ENCODE measurements at places on chromosomes 4 and X.

DNA sequence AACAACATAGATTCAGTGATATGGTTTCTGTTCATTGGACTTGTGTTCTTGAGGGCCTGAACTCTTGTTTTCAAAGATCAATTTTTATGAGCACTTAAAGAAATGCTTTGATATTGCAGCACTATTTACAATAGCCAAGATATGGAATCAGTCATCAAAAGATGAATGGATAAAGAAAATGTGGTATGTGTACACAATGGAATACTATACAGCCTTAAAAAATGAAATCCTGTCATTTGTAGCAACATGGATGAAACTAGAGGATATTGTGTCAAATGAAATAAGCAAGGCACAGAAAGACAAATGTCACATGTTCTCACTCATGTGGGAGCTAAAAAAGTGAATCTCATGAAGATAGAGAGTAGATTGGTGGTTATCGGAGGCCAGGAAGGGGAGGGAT, 21.9 kb downstream of the RNF128 start:
- DNase-seq: no peak

DNA sequence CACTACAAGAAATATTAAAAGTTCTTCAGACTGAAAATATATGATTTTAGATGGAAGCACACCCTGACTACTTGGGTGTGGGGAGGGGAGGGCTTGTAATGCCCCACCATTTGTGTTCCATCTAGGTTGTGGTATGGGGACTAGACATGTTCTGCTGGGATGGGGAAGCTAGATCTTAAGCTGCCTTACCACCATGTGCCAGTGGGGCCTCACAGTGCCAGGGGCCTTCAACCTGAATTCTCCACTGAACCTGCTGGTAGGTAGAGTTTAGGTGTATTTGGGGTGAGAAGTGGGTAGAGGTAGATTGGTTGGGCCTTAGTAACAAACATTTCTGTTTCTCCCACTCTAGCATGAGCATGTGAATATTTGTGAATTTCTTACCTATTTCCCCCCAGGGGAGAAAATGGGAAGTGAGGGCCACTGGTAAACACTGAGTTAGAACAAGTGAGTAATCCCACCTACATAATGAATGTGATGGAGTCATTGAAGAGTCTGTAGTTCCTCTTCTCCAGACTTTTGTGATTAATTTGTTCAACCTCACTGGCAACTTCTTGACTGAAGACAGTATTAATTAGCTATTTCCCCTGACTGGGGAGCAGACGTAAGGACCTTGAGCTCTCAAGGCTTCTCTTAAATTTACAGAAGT, 44.0 kb downstream of the BRCC3 start:
- no peak for DNase-seq

DNA sequence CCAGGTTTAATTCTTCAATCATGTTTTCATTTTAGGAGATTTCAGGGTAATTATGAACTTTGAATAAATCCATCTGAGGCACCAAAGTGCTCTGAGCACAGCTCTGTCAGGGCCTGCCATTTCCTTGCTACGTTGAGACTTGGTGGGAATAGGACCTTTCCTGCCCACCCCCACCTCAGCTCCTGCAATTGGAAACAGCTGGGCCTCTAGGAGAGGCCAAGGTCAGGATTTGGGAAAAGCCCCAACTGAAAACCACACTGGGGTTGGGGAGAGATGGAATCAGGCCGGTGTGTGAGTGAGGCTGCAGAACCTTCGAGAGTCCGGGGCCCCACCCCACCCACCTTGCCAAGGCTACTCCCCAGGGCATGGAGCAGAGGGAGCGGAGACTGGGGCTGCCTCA, 212.7 kb upstream of the BCOR start:
- no peak for DNase-seq

GRCh38 chr4:1315836-1316536, 26.3 kb downstream of the MAEA start:
- no peak for DNase-seq

DNA sequence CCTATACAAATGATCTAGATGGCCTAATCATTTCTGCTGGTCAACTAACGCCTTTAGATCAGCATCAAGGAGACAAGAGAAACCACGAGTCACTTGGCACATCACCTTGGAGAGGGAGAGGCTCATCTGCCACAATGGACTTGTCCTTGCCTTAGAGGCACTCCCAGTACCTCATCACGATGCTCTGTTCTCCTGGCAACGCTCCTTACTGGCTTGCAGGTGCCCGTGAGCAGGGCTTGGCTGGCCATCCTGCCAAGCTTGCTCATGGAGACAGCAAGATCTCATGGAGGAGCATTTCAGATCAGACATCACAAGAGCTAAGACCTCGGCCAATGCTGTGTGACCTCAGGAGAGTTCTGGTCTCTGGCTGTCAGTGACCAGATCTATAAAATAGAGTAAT, 2.7 kb upstream of the SMIM20 start:
- DNase-seq: no peak

- DNase-seq: no peak
Observed at GRCh38 chr4:84690481-84690880, 107.6 kb downstream of the CDS1 start.

DNA sequence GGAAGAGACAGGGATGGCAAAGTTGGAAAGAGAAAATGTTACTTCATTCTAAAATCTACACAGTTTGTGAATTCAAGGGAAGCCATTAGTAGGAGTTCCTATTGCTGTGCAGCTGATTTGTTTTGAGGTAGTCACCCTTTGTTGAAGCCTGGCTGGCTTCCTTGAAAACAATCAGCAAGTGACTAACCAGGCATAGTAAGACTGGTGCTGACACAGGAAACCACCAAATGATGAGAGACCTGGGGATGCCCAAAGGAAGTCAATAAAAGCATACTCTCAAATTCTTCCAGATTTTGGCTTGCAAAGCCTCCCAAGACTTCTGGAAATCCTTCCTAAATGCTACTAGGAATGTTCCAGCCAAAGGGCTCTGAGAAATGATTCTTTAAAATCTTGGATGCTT, 23.9 kb upstream of the PRDM8 start:
- no peak for DNase-seq

DNA sequence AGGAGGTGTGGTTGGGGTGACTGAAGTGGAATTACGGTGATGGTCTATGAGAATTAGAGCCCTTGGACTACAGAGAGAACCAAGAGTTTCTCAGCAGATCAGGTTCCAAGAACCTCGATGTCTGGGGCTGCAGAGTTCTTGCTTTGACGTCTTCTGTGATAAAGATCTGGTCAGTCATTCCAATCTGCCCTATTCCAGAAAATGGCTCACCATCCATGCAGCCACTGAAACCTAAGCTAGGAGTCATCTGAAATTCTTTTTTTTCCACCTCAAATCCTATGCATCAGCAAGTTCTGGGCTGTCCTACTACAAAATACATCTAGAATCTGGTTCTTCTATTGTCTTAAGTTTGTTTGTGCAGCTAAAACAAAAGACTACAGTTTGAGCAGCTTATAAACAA, 254.4 kb upstream of the PGRMC2 start:
- DNase-seq: no peak

GRCh38 chr4:87390551-87390890, 467 bp downstream of the HSD17B11 start:
- DNase-seq: no peak

DNA sequence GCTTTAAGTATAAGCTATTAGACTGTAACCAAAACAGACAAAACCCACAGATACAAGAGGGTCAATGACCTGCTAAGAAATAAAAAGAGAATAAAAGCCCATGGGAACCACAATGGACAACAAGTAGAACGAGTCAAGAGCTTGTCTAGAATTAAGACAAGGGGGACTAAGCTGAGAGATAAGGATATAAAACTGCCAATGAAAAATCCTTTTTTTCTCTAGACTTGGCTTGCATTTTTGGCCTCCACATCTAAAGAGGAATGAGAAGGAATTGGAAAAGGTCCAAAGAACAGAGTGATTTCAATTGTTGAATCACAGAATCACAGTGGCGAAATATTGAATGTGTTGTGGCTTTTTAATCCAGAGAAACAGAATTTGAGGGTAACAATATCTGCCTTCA, 135.7 kb downstream of the QDPR start:
- DNase-seq: peak; percentile 71

- no peak for DNase-seq
Observed at GRCh38 chrX:83819304-83819703, 41.6 kb upstream of the CYLC1 start.

DNA sequence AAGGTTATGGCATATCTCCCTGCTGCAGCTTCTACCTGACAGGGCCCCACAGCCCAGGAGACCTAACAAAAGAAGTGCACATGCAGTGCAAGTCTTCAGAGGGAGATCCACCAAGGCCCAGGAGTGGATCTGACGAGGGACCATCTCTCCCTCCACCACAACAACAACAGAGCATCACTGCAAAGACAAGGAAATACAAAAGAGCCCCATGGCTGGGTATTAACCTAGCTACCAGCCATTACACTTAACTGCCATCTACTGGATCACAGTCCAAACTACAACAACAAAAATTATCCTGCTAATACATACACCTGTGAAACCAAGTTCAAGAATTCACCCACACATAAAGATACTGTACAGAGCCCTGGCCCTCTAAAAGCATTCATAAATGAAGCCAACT, 280.2 kb upstream of the SLC7A11 start:
- peak; percentile 6 for DNase-seq

DNA sequence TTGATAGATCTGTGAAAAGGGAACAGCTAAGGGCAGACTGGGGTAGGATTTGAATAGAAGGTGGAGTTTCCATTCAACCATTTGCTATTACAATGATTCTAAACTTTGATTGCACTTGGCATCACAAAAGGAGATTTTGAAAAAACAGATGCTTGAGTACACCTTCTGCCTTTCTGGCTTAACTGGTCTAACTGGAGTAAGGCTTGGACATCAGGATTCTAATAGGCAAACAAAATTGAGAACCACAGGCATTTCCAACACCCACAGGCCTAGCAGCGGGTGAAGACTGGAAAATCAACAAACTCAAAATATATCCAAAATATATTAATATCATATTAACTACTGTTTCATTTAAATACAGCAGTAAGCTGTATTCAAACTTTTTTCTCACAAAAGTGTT, 1.9 kb upstream of the VEGFC start:
- DNase-seq: no peak

GRCh38 chr4:151738720-151739517, 21.9 kb downstream of the GATB start:
- DNase-seq: no peak

- DNase-seq: no peak
Observed at GRCh38 chr4:74203467-74203866, 45.5 kb downstream of the MTHFD2L start.

DNA sequence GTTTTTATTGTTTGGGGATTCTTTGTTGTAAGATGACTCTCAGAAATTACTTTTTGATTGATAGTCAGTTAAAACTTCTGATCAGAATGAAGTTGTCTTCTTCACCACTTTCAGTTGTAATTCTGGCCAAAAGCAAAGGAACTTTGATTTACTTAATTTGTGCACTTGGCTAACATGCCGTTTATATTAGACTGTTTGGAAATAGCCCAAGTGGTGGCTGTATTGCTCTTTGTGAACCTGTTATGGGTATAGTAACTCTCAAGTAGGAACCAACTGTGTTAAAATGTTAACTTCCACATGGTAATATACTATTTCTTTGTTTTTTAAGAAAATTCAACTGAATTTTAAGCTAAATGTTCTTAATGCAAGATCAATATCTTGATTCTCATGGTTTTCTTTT, 581.9 kb downstream of the GRID2 start:
- no peak for DNase-seq

DNA sequence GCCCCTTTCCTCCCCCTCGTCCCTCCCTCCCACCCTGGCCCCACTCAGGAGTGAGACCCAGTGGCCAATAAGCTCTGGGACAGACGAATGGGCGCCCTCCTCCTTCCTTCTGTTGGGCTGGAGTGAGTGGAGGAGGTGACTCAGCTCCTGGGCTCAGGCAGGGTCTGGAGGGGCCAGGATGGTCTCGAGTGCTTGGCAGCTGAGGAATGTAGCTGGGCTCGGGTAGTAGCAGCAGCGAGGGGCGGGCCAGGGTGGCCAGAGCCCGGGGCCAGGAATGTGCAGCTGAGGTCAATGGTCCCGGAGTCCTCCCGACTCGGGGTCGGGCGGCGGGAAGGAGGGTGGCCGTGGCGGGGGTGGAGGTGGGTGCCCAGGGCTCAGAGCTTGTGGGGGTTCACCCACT, 15.0 kb downstream of the G6PD start:
- peak; percentile 77 for DNase-seq

DNA sequence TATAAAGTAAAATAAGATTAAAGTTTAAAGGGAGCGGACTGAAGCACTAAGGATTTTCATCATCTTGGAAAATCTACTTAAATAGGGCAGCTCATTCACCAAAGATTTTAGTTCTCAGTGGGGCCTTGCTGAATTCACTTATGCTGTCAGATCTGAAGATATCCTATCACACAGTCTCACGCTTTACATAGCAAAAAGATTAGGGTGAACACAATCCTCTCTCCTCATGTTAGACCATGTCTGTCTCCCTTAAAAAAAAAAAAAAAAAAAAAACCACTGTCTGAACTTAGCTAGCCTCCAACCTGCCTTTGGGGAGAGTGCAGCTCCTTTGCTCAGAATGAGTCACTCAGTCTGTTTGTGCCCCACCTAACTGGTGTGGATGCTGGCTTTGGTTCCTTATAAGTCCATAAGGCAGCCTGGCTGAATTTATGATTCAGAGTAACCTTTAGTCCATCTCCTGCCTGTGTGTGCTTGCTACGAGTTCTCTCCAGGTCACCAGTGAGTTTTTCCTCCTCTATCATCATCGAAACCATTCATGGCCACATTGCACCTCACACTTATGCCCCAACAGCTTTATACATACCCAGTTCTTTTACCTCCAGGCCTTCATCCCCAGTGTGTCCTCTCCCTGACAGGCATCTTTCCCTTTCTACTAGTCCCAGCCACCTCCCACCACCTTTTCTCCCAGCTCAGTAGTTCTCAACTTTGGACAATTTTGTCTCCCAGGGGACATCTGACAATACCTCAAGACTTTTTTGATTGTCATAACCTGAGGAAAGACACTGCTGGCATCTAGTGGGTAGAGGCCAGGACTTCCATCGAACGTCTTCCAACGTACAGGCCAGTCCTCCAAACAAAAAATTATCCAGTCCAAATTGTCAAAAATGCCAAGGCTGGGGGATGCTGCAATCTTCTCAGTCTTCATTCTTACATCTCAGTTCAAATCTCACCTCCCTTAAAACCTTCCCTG, 220.7 kb upstream of the EMCN start:
- peak; percentile 77 for DNase-seq

DNA sequence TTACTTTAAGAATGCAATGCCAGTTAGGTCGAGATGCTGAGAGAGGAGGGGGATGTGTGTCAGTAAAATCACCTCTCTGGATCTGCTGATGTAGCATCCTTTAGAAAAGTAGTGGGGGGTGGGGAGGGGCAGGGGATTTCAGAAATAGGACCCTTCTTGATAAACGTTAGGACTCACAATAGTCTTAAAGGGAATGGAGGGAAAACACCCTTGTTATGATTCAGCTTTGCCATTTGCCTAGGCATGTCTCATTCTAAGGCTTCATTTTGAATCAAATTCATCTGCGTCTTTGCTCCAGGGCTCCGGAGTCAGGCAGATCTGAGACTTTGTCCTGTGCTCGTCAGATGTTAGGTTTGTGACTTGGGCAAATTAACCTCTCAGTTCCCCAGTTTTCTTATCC, 879 bp downstream of the SH2D1A start:
- no peak for DNase-seq

GRCh38 chr4:92969650-92970379, 666.0 kb downstream of the GRID2 start:
- peak; percentile 95 for DNase-seq

- peak; percentile 3 for DNase-seq
Observed at GRCh38 chr4:143441678-143442077, 71.8 kb upstream of the SMARCA5 start.
